ENCODE measurements at places on chromosomes 3 and 15. TPM values are rescaled to one million over a fixed set of nuclear protein-coding genes. Genes with fewer than 3 reads are reported as not detected.

RASL12 gene
- 11.5 TPM for total RNA-seq

TLR9 gene
- total RNA-seq, result 0.16 TPM

KLHL6 gene
- 2.2 TPM for total RNA-seq

ADAMTS9 gene
- total RNA-seq, result 53.6 TPM

AADACL2 gene
- total RNA-seq, result not detected
